Bronchial smooth muscle cell (primary cell): ENCODE measurements at places on chromosomes 2 and 18. TPM values are rescaled to one million over a fixed set of nuclear protein-coding genes. Genes with fewer than 3 reads are reported as not detected.

Gene DARS1
- 77.1 and 138 TPM in 2 replicates for total RNA-seq

Gene UNC50
- 49.9 and 50.6 TPM in 2 replicates for total RNA-seq

Gene TEX44
- not detected in 2 replicates for total RNA-seq

Gene OTOS
- not detected in 2 replicates for total RNA-seq

Gene DTNB
- total RNA-seq: 2.5 and 5.2 TPM in 2 replicates

Gene SFT2D3
- total RNA-seq: 2.0 and 3.9 TPM in 2 replicates

Gene MERTK
- total RNA-seq: 0.63 and 0.86 TPM in 2 replicates

Gene MAP2
- total RNA-seq: 0.47 and 0.60 TPM in 2 replicates

Gene G6PC2
- total RNA-seq: not detected in 2 replicates

Gene LOXHD1
- total RNA-seq: not detected in 2 replicates

Gene INO80B
- total RNA-seq: 14.2 and 30.1 TPM in 2 replicates

Gene COL4A4
- total RNA-seq: 0.16 and 0.17 TPM in 2 replicates
